ENCODE measurements at places on chromosomes 3 and 15. TPM values are rescaled to one million over a fixed set of nuclear protein-coding genes. Genes with fewer than 3 reads are reported as not detected.

DNA sequence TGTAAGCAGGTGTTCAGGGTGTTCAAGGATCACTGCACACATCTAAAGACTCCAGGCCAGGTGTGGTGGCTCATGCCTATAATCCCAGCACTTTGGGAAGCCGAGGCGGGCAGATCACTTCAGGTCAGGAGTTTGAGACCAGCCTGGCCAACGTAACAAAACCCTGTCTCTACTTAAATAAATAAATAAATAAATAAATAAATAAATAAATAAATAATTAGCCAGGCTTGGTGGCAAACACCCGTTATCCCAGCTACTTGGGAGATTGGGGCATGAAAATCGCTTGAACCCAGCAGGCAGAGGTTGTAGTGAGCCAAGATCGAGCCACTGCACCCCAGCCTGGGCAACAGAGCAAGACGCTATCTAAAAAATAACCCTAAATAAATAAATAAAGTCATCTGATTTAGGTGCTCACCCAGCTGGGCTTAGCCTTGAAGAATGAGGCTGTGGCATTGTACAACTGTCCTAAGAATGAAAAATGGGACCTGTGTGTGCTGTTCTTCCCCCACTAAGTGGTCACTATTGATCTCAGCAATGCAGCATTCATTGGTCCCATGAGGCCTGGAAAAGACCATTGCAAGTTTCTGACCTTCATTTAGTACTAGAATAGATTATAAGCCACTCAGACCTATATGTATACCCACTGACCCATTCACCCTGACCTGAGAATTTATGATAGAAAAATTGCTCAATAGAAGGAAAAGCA lies 82.8 kb upstream of the ABHD17C start:
- no peak for ATAC-seq

- ATAC-seq, result no peak
Observed at GRCh38 chr3:43194069-43194468, 88.2 kb upstream of the POMGNT2 start.

- ATAC-seq, result no peak
Observed at GRCh38 chr3:138033202-138033691, 23.3 kb downstream of the CLDN18 start.

GRCh38 chr3:183064475-183064874 lies 34.8 kb downstream of the MCCC1 start:
- no peak for ATAC-seq

GRCh38 chr3:108292905-108293328 lies 3.4 kb upstream of the HHLA2 start:
- peak; percentile 71 for ATAC-seq

The FOXB1 gene
- 1.1 TPM for total RNA-seq

The KIF7 gene
- total RNA-seq, result 0.53 TPM

The MYLK gene
- total RNA-seq, result not detected

The SPTSSB gene
- not detected for total RNA-seq

The KCNMB3 gene
- 0.69 TPM for total RNA-seq

DNA sequence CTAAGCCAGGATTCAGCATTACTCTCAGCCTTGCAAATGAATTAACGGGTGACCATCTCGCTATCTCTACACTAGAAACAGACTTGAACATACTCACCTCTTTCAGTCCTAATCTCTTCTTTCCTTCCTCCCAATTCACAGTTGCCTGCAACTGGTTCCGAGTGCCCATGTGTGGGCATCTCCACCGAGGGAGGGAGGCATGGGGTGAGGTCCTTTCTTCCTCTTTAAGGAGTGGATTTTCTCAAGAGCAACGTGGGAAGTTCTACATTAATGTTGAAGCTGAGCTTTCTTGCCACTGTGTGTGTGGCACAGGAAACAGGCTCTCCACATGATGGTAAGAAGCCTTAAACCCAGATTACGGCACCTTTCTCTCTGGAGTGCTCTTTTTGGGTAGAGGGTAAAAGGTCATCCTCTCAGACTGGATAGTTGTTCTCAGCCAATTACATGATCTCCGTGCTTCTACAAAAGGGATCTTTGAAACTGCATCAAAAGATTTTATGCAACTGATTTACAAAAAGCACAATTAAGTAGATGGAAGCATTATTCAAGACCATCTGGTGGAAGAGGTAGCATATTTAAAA lies 286.8 kb upstream of the NR2F2 start:
- ATAC-seq, result no peak

DNA sequence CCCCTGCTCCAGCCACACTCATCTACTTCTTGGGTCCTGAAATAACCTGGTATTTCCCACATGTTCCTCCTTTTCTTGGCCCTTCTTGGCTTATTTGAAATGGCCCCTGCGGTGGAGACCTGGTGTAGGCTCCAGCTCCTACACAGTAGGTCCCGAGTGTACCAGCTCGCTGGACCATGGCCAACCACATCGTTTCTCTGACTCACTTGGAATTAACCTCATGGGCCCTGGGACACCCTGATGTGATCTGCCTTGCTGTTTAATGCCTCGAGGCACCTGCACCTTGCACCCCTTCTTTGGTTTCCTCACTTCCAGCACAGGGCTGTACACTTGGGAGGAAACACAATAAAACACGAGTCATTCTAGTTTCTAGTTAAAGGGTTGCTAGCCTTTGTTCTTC lies 60.3 kb downstream of the FEM1B start:
- no peak for ATAC-seq

DNA sequence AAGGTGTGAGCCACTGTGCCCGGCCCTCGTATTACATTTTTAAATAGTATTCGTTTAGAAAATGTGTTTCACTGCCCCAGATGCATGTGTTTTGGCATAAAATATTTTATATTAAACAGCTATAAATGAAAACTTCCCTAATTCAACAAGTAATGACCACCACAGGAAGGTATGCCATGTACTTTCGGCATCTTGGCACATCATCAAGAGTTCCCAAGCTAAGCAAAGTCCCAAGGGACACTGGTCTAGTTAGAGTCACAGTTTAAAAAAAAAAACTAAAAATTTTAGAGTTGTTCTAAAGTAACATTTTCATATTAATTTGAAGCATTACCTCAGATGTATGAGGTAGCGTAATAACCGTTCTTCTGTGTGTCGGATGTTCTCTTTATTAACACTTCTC lies 15.6 kb upstream of the ARPP19 start:
- no peak for ATAC-seq

DNA sequence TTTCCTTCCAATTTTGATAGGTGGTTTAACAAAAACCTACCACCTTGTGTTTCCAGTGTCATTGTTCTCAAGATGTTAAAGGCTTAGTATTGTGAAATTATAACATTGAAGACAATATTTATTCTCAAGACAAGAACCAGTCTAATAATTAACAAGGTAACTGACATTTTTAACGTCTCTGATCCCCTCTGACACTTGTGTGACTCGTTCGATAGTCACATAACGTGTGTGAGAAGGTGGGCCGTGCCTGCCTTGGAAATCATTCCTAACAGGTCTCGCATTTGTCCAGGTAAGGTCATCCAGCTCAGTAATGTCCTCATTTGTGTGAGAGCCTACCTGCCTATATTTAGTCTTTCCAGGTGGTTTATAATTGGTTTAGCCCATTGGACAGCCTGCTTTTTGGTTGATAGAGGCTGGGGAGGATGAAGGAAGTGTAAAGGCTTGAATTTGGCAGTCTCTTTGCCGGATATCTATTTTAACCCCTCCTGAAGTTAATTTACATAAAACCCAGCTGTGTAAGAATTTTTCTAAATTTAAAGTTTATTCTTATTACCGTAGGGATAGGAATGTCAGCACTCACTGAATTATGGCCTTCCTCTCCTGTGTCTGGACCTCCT lies 94.4 kb downstream of the AKAP13 start:
- no peak for ATAC-seq

DNA sequence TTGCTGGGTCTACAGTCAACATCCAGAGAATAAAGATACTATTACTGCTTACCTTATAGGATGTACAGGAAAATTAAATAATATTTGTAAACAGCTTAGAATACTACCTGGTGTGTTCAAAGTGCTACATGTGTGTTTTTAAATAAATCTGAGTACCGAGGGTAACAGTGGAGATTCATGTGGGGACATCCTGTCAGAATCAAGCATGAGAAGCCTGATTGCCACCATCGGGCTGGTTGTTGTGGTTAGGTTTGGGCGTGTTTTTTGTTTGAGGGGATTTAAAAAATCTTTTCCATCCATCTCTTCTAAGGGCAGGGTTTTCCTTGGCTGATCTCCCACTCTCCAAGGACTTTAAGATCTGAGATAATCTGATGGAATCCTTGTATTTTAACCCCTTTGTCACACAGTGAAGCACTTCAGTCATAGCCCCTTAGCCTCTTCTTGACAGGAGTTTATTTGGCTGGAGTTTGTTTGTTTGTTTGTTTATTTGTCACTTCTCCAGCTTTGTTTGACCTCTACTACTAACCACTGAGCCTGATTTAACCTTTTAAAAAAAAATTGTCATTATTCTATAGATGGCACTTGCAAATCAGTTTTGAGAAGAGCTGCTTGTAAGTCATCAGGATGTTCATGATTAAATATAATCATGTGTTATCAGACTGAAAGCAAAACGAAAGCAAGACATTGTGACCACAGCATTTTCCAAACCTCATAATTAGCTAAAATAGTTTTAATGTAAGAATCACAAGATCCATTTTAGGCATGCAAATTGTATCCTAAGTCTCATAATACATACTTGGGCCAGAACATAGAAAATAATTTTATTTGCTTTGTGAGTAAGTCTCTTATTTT lies 72.8 kb upstream of the RARB start:
- ATAC-seq, result no peak

The ITGA11 gene
- 0.95 TPM for total RNA-seq

The PARP3 gene
- 10.4 TPM for total RNA-seq

GRCh38 chr15:59406446-59406845 lies 31.5 kb upstream of the FAM81A start:
- ATAC-seq, result no peak

The TUSC2 gene
- 19.3 TPM for total RNA-seq

Measured in activated T-helper 17 cell treated with anti-CD3 and anti-CD28 coated beads, Interleukin-2, amount 50 U/mL, for 72 hours (primary cell).